ENCODE measurements at places on chromosomes 2 and 18.

DNA sequence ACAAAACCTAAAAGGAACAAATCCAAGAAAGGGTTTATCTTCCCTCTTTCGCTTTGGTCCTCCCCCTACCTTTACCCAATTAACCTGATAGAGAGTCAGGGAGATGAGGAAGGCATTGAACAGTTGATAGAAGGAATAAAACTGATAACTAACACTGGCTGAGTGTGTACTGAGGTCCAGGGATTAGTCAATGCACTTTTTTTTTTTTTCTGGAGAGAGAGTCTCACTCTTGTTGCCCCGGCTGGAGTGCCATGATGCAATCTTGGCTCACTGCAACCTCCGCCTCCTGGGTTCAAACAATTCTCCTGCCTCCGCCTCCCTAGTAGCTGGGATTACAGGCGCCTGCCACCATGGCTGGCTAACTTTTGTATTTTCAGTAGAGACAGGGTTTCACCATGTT is 250.2 kb upstream of the CWC22 start:
- DNase-seq, result no peak

GRCh38 chr2:241001413-241002274 is 3.2 kb downstream of the SNED1 start:
- no peak for DNase-seq

DNA sequence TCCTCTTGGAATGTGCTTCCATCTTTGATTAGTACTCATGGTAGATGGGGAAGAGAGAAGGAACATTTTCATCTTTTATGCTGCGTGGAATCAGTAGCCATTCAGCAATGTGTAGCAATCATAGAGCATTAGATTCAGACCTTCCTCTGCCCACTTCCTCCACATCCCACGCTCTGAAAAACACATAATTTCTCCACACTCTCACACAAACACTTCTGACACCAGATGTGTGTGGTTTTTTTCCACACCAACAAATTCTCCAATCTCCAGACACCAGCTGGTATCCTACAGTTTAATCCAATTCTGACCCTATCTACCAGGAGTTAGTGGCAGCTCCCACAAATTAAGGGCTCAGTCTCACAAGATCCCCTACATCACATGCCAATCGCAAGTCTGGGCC is 103.3 kb downstream of the AOX1 start:
- no peak for DNase-seq

DNA sequence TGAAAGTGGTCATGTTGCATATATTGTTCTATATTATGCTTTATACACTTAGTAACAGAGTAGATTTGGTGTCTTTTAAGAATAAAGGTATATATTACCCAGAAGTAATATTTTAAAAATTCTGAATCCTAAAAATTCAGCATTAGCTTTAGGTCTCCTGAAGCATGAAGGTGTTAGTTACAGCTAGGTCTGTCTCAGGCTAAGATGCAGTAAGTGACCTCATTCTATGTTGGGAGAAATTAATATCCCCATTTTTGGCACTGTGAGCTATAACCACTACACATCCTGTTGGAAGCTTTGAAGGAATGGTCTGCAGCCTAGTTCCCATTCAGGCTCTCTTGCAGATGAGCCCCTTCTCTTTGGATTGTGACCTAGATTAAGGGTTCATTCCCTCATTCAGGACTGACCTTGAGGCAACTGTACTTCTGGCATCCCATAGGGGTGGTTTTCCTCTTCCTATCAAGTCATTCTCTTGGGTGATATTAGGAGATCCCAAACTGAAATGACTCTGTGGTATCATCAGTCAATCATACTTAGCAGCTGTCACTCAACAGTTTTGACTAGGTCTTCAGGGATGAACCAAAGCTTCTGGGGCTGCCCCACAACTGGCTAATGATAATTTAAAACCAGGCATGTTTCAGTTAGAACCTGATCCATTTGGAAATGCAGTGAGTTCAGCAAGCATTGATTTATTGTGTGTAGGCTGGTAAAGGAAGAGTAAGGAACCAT is 117.7 kb downstream of the GPD2 start:
- no peak for DNase-seq

DNA sequence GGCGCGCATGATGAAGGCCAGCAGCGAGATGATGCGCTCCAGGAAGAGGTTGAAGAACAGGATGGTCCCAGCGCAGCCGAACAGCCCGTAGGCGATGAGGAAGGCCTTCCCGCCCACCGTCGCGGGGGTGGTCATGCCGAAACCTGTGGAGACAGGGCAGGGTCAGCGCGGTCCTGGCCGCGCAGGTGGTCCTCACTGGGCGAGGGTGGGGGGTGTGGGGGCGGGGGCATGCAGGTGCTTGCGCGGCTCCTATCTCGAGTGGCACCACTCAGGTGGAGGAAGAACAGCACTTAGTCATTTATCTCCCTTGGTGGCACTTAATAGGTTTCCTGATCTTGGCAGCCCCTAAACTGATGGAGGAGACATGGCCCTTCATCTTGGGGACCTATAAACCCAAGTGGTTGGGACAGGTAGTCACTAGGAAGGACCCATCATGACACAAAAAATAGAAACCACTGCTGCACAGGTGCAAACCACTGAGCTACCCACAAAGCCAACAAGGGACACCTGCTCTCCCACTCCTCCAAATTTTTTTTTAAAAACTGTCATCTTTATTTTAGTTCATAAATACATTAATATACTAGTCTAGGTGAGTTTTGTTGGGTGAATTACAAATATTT is 118.8 kb downstream of the MSH2 start:
- no peak for DNase-seq

DNA sequence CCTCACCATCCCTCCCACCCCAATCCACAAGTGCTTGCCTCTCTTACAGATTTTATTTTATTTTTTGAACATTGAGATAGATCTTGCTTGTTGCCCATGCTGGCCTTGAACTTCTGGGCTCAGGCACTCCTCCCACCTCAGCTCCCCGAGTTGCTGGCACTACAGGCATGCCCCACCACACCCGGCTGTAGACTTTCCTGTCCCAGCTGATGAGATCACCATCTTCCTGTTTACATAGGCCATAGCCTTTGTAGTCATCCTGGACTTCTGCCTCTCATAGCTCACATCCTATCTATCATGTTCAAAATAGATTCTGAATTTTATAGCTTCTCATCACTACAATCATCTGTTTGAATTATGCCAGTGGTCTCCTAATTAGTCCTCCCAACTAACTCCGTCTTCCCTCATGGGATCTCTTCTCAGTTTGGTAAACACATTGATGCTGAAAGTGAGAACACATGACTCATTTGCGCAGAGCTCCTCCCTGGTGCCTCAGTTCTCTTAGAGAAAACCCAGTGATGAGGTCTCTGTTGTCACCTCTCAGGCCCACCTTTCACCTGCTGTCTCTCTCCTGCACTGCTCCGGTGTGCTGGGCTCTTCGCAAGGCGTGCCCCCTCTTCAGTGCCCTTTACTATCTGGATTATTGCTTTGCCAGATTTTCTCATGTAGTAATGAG is 243.0 kb downstream of the ZNF407 start:
- no peak for DNase-seq

DNA sequence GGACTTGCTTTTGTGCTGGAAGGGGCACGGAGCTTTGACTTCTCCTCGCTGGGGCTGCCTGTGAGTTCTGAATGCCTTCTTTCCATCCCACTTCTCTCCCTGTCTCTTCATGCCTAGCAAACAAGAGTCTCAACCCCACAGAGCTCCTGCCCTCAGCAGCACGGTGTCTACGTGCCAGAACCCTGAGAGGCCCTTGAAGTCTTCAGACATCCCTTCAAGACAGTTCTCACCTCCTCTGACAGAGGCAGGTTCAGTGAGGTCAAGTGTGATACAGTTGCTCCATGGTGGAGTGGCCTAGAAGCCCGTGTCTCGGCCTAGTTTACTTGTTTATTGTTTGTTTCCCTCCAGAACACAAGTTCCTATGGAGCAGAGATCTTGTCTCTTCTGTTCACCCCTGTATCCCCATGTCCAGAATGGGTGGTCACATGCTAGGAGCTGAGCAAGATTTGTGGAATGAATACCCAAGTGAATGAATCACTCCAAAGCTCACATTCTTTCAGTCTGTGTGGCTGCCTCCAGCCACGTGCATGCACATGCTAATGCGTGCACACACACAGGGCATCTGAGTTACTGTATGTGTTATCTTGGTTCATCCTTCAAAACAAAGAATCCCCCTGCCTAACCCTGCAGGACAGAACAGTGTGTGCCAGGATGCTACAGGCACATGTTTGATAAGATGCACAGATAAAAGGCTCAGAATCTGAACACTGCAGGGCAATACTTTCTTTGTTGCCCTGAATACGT is 391.6 kb downstream of the NBAS start:
- peak; percentile 92 for DNase-seq

DNA sequence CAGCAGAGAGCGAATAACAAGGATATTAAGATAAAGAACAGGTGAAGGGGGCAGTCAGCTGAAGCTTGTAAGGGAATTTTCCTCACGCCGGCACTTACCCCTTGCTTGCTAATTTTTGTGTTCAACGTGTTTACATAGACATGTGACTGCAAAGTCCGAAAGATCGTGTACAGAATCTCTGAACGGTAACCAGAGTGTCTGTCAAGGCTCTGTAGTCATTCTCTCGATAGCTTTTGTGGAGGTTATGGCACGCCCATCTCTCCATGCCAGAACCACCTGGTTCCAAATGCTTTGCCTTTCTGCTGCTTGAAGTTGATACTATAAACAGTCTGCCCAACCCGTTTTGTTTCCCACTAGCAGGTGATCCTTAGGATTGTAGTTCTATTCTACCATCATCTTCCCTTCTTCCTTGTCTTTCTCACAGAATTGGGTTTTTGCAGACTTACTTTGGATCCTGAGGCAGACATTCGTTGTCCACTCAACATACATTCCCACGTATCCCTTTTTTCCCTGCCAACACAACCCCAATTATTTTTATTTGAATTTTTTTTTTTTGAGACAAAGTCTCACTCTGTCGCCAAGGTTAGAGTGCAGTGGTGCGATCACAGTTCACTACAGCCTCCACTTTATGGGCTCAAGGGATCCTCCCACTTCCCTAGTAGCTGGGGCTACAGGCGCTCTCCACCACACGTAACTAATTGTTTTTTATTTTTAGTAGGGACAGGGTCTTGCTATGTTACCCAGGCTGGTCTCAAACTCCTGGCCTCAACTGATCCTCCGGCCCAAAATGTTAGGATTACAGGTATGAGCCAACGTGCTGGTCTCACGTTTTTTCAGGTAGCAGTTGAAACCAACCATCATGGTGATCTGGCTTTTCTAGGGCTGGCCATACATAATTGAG is 1.3 kb upstream of the USP34 start:
- no peak for DNase-seq

DNA sequence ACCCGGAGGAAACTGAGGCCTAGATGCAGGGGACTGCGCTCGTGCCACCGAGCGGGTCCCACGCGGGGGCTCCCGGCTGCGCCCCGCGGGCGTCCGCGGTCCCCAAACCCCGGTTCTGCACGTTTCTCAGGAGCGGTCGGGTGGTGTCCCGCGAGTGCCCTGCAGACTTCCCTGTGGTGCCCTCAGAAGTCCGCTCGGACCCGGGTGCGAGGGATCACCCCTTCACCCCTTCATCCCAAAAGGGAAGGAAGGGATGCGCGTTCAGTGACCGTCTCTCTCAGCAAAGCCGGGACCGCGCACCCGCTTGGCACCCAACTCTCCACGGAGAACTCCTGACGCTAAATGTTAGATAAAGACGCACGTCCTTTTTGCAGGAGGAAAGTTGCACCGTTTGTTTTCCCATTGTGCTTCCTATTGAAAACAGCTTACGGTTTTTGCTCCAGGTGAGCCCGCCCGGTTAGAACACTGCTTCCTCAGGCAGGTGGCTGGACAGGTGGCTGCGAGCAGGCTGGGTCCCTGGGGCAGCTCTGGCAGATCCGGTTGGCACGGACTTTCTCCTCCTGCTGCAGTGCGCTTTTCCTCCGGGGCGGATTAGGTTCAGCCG is 779 bp downstream of the DGKD start:
- DNase-seq, result no peak

- no peak for DNase-seq
Measured at GRCh38 chr18:354471-354870, 86.6 kb upstream of the THOC1 start.

DNA sequence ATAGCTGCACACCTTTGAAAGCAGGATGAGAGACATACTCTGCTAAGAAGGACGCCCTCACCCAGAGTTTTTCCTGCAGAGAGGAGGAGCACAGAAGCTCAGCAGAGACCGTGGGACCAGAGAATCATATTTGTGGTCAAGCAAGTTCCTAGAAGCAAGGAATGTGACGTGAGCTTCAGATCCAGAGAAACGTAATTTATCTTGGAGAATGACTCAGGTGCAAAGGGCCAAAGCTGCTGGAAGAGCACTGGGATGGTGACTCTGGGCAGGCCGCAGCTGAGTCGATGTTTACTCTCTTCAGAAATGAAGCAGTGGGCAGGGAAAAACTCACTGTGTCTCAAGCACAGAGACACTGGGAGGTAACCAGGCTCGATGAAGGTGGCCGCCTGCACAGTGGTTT is 50.1 kb upstream of the IGFBP2 start:
- DNase-seq, result no peak

DNA sequence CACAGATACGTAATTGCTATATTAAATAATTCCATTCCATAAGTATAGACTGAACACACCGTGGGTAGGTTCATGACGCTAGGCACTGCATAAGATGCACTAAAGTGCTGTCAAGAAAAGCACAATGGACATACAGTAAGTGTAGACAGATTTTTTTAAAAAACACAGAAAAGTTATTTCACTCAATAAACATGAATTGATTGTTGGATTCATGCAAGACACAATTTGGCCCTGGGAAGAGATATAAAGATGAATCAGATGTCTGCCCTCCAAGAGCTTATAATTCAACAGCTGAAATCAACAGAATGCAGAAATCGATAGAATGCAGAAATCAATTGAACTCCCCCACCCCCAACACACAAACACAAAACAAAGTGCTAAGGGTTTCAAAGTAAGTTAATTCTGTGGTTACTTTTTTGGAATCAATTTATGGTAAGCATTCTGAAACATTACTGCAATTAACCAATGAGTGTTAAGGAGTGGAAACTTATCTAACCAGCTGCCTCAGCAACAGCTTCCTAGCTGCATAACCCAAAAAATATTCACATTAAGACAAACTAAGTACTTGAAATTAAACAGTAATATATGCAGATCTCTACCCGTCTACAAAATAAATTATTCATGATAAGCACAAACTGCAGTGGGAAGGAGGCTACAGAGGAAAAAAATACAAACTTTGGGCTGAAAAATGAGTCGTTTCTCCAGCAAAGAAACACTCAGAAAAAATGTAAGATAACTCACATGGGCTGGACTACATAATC is 1.6 kb downstream of the NBAS start:
- no peak for DNase-seq

DNA sequence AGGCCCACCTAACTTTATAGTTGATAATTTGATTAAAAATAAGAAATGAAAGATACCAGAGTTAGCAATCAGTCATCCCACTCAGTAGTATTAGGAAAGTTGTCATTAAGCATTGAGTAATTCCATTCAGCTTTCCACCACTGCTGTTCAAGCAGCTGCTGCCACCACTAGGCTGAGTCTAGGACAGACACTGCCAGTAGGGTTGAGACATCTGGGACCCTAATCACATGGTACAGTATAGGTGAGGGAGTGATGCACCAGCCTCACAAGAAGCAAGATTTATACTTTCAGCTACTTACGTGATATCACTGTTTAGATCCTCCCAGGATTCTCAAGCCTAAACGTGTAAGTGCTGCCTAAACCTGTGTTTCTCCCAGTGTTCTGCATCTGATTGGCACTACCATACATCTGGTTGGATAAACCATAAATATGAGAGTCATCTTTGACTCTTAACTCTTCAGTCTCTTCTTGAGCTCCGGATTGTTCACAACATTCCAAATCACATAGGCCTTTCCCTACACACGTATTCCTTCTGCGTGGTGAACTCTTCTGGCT is 3.2 kb downstream of the UBXN4 start:
- DNase-seq, result no peak

Data from retinal pigment epithelial cell (primary cell).